ENCODE measurements at places on chromosomes 1 and 21.

DNA sequence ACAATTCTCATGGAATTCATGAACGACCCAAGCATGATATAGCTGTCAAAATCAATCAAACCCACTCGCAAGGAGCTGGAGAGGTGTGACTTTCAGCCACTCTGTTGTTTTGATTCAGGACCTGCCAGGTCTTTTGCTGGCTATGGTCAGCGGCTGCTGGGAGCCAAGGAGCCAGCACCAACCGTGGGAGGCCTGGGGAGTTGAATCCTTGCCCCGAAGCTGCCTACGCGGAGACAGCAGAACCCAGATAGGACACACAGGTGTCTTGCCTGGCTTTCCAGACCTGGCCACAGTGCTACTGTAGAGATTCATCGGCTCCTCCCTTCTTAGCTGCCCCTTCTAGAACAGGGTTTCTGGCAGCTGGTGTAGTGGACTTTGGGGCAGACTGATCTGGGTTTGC is 42.7 kb downstream of the ZSCAN20 start:
- DNase-seq, result no peak

- no peak for DNase-seq
Observed at GRCh38 chr1:36689992-36690391, 207.3 kb upstream of the CSF3R start.

GRCh38 chr1:28115267-28115666 is 26.9 kb upstream of the EYA3 start:
- DNase-seq, result no peak

DNA sequence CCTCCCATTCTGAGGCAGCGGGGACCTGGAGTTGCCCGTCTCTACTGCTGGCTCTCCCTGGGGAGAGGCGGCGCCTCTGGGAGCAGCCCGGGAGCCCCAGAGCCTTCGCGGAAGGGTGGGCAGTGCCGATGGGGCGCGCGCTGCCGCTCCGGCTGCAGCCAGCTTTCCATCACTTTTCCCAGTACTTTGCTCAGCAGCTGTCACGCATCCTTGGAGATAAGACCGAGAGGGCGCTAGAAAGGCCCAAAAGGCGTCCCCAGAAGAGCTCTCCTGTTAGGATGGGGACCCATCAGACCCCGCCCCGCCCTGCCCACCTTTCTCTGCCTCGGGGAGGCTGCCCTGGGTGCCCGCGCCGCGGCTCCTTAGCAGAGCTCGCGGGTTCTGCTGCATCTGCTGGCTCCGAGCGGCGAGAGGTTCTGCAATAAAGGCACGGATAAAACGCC is 534 bp downstream of the KCNH1 start:
- no peak for DNase-seq

DNA sequence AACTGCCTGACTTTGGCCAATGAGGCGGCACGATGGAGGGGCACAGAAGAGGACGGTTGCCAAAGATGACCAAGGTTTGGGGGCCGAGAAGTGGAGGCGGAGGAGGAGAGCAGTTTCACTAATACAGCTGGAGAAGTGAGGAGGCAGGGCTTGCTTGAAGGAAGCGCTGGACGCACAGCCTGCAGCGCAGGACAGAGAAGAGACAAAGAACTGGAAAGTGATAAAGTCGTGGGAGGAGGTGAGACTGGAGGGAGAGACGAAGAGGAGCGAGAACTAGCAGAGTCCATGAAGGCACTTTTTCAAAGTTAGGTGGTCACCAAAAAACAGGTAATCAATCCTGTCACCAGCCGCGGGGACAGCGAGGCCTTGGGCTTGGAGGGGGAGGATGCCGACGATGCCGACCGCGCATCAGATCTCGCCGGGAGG is 771 bp downstream of the PACC1 start:
- DNase-seq, result no peak

DNA sequence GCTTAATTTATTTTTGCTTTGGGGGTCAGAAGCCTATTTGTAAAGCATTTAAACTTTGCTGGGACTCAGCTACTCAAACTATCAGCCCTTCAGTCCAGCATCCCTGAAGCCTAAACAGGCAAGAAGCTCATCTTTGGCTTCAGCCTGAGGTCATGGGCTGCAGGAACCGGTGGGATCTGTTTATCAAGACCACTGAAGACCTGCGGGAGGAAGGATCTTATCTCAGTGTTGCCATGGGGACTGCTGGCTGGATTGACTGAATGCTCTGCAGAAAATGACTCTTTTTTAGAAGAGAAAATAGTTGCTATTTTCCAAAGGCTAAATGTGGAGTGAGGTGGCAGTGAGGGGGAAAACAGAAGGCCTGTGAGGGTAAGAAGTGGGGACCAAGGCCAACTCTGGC is 20.6 kb upstream of the ATP1B1 start:
- DNase-seq, result no peak

GRCh38 chr1:183433703-183434102 is 15.5 kb upstream of the NMNAT2 start:
- no peak for DNase-seq

DNA sequence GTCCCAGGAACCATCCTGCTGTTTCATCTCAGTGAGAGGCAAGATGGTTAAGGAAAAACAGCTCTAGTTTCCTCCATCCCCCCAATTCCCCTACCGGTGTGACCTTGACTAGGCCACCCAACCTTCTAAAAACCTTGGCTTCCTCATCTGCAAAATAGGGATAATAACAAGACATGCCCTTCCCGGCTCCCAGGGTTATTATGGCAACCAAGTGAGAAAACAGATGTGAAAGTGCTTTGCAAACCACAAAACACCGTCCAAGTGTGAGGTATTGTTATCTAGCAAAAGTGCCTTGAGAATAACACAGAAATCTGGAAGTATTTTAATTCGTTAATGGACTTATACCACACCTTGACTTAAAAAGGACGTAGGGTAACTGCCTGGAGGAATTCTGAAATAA is 62.7 kb downstream of the ITPKB start:
- no peak for DNase-seq

DNA sequence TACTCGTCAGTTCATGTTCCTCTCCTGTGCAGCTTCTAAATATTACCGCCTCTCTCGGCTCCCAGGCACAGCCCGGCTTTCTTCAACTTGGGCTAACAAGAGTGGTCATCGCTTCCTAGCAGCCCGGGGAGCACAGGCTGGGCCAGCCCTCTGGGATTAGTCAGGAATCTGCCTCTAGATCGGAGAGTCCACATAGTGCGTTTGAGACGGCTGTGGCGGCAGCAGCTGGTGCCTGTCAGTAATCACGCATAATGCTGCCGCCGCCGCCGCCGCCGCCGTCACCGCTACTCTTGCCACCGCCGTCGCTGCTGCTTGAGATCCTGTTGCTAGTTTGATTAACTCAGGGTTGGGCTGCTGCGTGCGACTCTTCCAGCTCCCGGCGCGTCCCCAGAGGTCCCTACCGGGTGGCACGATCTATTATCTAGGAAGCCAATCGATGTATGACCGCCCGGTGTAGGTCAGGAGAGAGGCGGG is at the start of gene RXRG:
TSS of gene RXRG (minus strand) at position 230 of the 474 bp plus-strand sequence. CDS start 233 bp downstream, outside the sequence.
- DNase-seq, result peak; percentile 27

- DNase-seq, result no peak
Observed at GRCh38 chr1:116493484-116494352, 77.1 kb downstream of the CD58 start.

DNA sequence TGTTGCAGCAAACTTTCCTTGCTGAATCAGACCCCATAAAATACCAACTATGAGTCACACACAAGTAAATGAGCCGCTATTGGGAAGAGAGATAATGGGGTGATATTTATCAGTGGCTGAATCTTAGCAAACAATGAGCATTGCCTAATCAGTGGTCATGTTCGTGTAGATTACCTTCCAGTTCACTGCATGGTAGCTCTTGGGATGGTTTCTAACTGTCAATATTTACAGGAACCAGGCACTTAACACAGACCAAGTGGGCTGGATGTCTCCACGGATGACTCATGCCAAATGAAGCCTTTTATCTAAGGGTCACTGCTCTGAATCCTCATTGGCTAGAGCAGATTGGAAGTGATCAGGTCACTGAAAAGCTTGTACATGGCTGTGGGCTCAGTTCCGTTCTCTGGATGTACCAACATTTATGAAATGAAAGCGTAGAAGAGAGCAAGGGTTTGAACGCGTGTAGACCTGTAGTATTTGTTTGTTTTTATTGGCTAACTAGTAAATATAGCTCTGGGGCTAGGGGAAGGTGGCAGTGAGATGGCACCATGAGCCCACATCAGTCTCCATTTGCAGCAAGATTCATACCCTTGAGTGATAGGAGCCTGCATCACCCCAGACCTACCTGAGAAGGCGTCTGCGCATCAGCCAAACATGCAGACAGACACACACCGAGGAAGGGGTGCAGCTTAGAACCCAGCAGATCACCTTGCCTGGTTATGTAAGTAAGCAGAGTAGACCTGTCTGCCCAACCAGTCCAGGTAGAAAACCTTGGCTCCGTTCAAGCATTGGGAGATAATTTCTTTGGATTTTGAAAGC is 153.3 kb downstream of the TOMM20 start:
- DNase-seq, result no peak

DNA sequence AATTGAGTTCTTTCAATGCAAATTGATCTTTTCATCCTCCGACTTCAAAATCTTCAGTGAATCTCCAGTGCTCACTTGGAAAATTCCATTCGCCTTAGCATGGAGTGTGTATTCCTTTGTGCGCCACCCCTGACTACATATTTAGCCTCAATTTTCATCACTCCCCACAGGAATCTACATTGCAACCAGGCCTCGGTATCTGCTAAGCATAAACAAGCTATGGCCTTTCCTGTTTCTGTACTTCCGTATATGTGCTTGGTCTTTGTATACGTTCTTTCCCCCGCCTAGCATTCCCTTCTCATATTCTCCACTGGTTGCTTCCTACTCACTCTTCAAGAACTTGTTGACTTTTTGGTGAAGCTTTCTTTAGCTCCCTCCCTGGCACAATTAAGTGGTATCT is 470.8 kb downstream of the LMO4 start:
- no peak for DNase-seq

DNA sequence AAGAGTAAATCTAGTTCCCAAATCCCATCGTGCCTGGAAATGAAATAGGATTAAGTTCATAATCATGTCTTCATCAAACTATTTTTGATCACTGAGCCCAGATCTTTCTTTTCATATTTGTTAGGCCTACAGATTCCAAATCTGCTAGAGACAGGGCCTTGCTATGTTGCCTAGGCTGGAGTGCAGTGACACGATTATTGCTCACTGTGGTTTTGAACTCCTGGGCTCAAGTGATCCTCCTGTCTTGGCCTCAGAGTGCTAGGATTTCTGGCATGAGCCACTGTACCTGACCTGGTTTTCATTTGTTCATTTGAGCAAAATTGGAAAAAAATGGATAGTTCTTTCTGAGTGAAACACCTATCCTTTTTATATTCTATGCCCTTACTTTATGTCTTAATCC is 28.0 kb upstream of the DIPK1A start:
- DNase-seq, result no peak

- DNase-seq, result no peak
Observed at GRCh38 chr1:203641503-203641890, 14.9 kb downstream of the ATP2B4 start.

DNA sequence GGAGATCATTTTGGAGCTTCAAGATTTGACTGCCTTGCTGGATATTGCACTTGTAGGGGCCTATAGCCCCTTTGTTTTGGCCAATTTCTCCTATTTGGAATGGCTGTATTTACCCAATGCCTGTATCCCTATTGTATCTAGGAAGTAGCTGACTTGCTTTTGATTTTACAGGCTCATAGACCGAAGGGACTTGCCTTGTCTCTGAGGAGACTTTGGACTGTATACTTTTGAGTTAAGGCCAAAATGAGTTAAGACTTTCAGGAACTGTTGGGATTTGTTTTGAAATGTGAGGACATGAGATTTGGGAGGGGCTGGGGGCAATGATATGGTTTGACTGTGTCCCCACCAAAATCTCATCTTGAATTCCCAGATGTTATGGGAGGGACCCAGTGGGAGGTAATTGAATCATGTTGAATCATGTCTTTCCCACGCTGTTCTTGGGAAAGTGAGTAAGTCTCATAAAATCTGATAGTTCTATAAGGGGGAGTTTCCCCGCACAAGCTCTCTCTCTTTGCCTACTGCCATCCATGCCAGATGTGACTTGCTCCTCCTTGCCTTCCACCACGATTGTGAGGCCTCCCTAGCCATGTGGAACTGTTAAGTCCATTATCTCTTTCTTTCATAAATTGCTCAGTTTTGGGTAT is 276.1 kb downstream of the LMX1A start:
- DNase-seq, result no peak

- DNase-seq, result no peak
Observed at GRCh38 chr1:178928976-178929375, 58.1 kb upstream of the ANGPTL1 start.

DNA sequence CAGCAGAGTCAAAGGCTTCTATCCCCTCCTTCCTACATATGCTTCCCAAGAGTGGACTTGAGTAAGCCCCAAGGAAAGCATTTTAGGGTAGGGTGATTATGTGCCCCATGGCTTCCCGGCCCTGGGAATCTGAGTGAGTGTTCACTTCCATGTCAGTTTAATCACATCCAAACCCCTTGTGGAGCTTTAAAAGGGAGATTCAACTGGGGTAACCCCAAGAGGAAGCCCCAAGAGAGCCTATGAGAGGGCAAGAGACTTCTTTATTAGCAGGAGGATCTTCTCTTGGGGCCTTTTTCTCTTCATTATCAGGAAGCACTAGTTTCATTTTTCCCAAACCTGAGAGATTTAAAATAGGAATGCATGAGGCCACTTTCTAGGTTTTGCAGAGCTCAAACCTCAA is 97.0 kb upstream of the IRF2BP2 start:
- DNase-seq, result no peak

DNA sequence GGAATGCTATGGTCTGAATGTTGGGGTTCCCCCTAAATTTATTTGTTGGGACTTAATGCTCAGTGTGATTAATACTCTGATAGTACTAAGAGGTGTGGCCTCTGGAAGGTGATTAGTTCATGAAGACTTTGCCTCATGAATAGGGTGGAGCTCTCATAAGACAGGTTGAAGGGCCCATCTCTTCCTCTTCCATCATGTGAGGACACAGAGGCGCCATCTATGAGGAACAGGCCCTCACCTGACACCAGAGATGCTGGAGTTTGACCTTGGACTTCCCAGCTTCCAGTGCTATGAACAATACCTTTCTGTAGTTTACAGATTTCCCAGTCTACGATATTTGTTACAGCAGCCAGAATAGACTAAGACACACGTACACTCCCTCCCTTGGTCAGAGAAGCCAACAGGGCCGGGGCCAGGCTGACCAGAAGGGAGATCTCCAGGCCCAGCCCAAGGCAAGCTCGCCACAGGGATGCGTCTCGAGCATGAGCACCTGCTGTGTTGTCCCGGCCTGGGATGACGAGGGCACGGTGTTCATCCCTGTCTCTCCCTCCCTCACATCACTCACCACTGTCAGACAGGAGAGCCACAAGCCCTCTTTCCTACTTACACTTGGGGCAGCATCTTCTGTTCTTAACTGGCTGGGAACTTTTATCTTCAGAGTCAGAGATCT is 4.7 kb upstream of the ABCG1 start:
- DNase-seq, result no peak

DNA sequence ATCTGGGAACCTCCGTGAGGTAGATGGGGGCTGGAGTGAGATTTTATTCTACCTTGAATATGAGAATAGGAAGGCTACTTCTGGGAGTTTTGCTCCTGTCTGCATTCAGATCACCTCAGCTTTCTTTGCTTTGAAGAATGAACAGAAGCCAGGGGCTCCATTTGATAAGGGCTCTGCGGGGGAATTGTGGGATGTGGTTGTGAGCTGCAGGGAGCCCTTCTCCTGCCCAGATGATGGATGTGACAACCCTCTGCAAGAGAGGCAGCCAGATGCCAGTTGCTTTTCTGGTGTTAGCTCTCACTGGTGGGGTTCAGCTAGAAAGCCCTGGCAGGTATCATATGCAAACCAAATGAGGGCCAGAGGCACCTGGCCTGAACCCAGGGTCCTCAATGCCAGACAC is 21.5 kb downstream of the IER5 start:
- no peak for DNase-seq

GRCh38 chr1:150155413-150156071 is 5.8 kb downstream of the PLEKHO1 start:
- DNase-seq, result no peak

- no peak for DNase-seq
Observed at GRCh38 chr1:204350312-204350711, 9.4 kb downstream of the PLEKHA6 start.

Data from mesothelial cell of epicardium (in vitro differentiated cells).